ENCODE measurements at places on chromosomes 12 and 14.

- no peak for DNase-seq
These were observed 72.8 kb upstream of the ARHGAP5 start for GRCh38 chr14:32004300-32004699.

GRCh38 chr12:47135578-47135977, 55.8 kb upstream of the AMIGO2 start:
- no peak for DNase-seq

DNA sequence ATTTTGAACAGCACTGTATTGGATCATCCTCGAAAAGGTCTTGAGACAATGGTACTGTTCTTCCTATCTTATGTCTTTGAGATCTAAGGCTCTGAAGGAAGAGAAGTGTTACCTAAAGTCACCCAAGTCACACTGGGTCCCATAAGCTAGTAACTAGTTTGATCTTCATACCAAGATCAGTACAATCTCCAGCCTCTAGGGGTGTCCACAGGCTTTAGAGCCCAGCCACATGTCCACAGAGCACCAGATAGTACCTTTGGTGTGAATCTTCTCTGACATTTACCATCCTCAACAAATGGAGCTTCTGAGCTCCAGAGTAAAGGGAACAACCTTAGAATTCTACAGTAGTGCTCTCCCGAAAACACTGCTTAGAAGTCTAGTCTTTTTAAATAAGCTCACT, 78.7 kb downstream of the KSR2 start:
- DNase-seq: no peak

- DNase-seq: no peak
These were observed 55.8 kb downstream of the PAWR start for GRCh38 chr12:79634957-79635471.

Data from pulmonary artery endothelial cell (primary cell).